Esophagus squamous epithelium (tissue), 5 donors: ENCODE measurements at places on chromosomes 6 and 20.

GRCh38 chr6:168091381-168092264 lies 12.6 kb upstream of the FRMD1 start:
- no peak for DNase-seq

- DNase-seq, result no peak
These were observed 14.3 kb upstream of the CBFA2T2 start for GRCh38 chr20:33475381-33476152.

- no peak for DNase-seq
These were observed 293.0 kb downstream of the RNGTT start for GRCh38 chr6:88670369-88670768.

DNA sequence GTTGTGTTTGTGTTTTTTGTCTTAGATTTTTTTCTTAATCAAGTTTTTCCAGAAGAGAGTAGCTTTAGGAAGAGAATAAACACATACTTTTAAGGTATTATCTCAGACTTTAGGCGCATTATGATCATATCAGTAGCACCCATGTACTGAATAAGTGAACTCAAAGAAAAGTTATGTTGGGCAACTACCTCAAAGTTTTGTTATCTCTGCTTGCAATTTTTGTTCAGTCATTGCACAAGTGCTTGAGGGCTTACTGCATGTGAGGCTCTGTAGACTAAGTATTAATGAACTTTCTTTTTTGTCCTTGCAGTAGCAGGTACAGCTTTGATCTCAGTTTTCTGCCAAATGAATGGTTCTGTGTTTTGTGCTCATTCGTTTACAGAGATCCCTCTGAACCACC lies 189.0 kb downstream of the SLC16A10 start:
- DNase-seq, result no peak

DNA sequence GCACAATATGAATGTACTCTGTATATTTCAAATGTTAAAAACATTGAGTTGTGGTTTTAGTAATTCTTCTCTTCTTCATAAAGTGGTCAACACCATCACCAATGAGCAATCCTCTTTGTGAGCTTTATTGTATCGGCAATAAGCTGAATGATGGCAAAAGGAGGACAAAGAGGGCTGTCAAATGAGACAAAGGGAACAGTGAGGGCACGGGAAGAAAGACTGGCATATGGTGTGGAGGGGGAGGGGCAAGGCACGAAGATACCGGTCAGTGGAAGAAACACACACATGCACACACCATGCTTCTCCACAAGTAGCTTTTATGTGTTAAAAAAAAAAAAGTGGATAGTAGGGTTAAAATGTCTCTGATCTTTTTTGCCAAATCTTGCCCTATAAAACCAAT lies 506.8 kb upstream of the CITED2 start:
- DNase-seq, result no peak

GRCh38 chr6:168053086-168053956 lies 25.7 kb downstream of the FRMD1 start:
- no peak for DNase-seq

DNA sequence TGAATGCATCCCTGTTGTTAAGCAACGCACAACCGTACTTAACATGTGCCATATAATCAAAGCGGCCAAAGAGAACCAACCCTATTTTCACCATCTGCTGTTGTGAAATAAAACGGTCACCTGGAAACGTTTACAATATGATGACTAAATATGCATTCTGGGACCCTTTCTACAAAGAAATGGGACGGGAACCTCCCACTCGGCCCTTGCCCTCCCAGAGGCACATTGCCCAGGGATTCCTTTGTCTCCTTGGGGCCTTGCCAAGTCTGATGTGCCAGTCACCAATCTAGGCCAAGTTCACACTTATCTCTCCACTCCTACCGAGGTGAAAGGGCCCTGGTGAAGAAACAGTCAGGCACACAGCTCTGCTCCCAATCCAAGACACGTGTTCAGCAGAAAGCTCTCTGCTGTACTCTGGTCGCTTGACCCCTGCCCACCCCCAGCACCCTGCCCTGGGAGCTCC lies 427.4 kb upstream of the JARID2 start:
- no peak for DNase-seq

DNA sequence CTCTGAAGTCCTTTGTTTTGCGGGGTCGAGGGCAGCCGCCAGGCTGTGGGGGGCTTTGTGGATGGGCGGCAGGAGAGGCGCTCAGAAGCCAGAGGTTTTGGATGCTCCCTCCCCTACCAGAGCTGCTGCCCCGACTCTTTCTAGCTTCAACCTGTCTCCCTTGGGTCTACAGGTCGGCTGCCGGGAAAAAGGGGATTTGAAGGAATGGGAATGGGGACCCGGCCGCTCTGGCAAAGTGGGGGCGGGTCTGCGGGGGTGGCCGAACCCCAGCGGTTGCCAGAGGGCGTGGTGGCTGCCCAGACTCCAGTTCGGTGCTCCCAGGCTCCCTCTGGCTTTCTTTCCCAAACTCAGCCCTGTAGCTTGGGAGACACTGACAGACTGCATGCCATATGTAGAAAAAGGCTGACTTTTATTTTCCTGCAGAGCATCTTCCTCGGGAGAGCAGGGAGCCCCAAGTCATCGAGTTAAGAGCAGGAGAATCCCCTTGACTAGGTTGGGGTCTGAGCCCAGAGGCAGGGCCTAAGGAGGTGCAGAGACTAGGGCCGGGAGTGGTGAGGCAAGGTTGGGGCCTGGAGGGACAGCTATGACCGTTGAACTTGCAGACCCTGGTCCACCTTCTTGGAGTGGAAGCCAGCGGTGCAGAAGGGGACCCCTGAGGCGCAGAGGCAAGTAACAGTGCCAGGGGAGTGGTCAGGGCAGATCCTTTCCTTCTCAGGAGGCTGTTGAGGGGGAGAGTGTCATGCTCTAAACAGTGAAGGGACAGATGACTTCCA lies 1.4 kb upstream of the PPP1R18 start:
- DNase-seq, result no peak

DNA sequence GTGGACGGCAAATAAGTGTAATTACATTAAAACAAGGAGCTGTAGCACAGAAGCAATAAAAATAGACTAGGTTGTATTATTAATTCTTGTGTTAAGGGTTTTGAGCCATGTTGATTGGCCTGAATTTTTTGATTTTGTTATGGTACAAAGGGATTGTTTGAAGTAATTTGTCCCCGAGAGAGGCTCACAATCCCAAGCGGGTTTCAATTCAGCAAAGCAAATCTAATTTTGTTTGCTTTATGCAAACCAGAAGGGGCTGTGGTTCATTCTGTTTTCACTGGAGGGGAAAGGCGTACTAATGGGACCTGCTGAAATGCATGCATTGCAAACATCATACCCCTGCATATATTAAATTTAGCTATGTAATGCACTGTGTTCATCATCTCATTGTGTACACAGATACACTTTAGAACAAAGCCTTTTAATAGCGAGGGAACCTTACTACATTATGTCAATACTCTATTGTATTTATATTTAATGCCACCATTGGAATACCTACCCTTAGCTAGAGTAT lies 379.5 kb upstream of the POU3F2 start:
- no peak for DNase-seq

DNA sequence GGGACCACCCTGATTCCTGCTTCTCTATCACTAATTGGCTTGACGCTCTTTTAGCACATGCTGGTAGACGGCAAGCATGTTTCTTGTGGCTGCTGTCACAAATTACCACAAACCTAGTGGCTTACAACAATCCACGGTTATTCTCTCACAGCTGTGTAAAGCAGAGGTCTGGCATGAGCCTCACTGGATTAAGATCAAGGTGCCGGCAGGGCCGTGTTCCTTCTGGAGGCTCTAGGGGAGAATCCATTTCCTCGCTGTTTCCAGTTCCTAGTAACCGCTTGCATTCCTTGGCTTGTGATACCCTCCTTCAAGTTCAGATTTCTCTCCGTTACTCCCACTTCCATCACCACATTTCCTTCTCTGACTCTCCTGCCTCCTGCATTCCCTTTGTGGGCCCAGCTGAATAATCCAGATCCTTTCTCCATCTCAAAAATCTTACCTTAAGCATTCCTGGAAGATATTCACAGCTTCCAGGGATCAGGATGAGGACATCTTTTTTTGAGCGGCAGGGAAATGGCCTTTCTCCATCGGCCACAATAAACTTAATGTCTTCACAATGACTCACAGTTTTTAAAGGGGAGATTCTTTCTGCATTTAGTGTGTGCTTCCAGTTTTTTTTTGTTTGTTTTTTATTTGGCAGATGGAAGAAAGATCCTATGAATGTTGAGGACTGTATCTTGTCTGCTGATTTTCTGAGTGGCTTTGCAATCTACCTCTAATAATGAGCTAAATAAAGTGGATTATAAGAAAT lies 39.9 kb downstream of the BMP6 start:
- no peak for DNase-seq

- no peak for DNase-seq
These were observed 23.6 kb downstream of the CDS2 start for GRCh38 chr20:5150226-5151076.

DNA sequence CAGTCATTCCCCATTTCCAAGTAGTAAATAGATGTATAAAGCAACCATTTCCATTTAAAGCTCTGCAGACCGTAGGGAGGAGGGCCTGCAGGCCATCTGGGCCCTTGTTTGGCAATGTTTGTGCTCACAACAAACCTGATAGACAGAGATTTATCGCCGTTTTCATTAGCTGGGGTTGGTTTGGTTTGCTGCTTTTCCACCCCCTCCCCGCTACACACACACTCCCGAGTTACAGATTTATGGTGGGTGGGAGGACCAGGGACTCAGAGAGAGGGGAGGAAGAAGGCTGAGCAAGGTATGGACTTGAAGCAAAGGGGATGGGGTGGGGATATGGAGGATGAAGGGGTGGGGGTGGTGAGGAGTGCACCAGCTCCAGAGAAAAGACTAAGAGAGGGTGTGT lies 36.6 kb upstream of the FOXP4 start:
- DNase-seq, result no peak

DNA sequence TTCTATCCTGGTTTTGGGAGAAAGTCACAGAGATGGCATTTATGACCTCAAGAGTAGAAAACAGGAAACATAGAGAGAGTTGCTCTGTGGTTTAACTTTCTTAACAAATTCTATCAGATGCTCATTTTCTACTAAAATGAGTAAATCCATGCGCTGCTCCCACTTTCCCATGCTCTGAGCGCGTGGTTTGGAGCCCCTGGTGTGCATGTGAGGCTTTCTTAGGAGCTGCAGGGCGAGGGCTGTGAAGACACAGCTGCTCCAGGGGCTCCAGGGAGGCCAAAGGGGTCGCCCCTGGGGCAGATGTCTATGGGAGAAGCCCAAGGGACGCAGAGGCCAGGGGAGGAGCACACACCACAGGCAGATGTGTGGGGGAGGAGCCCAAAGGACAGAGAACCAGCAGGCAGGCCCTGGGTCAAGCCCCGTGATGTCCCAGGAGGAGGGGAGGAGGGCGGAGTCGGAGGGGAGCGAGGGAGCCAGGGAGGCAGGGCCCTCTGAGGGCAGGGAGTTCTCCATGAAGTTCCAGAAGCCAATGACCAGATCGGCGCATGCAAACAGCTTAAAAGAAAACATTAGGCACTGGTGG lies 122.9 kb downstream of the IRF4 start:
- DNase-seq, result no peak

DNA sequence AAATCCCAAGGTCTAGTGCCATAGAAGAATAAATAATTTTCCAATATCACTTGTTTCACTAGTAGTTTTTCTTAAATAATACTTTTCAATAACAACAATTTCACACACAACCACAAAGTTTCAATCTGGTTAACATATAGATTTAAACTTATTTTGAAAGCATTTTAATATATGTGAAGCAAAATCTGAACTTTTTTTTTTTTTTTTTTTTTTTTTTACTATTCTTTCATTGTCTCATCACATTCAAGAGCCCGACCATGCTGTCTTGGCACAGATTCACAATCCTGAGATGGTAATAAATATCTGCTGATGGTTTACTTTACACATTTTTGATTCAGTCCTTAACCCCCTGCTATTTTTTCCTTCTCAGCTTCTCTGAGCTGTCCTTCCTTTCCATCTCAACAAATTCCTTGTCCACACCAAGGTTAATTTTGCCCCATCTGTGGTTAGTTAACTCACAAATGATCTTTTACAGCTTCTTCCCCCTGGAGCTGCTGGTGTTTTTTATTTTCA lies 262.8 kb downstream of the TMEM242 start:
- no peak for DNase-seq

GRCh38 chr6:3531481-3531880 lies 74.6 kb upstream of the SLC22A23 start:
- DNase-seq, result no peak
